Mammary epithelial cell (primary cell): ENCODE measurements at places on chromosomes 13 and 19. TPM values are rescaled to one million over a fixed set of nuclear protein-coding genes. Genes with fewer than 3 reads are reported as not detected.

The SCGB2B2 gene
- 0.03 TPM for polyA plus RNA-seq

DNA sequence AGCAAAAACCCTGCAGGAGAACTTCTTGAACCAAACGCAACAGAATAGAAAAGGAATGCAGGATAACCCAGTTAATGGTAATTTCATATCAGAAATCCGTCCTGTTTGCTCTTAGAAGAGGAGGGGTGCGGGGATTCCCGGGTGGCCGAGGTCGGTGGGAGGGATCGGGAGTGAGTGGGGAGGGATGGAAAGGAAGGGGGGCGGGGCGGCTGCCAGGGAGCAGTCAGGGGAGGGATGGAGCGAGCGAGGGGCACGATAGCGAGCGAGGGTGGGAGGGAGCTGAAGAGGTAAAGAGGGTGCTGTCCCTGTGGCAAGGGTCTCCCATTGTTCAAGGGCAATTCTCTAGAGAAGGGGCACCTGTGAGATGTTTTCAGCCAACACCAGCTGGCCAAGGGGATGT is 26.5 kb downstream of the CD177 start:
- DNase-seq: no peak

The ITPKC gene
- polyA plus RNA-seq: 25.4 TPM

GRCh38 chr19:29384656-29385055 is 141.1 kb upstream of the VSTM2B start:
- no peak for DNase-seq

- no peak for DNase-seq
Measured at GRCh38 chr13:86579662-86580061, 780.4 kb upstream of the SLITRK6 start.

DNA sequence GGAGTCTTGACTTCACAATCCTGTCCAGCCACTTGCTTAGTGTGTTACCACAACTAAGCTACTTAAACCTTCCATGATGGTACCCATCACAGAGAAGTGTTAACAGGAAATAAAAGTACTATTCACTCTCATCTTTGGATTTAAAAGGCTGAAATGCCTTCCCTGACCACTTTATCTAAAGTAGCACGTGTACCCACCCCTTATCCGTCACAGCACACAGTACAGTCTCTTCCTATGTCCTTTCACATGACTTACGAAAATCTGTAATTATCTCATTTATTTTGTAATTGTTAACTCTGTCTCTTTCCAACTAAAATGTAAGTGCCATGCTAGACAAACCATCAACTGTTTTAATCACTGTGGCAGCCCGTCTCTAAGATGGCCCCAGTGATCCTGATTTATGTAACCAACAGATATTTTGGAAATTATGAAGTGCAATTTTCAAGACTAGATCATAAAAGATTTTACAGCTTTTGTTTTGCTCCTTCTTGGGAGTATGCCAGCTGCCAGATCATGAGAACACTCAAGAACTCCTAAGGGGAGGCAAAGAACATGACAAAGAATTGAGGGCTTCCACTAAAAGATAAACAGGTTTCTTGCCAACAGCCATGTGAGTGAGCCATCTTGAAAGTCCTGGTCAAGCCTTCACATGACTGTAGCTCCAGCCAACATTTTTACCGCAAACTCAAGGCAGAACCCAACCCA is 44.9 kb downstream of the DIAPH3 start:
- no peak for DNase-seq

DNA sequence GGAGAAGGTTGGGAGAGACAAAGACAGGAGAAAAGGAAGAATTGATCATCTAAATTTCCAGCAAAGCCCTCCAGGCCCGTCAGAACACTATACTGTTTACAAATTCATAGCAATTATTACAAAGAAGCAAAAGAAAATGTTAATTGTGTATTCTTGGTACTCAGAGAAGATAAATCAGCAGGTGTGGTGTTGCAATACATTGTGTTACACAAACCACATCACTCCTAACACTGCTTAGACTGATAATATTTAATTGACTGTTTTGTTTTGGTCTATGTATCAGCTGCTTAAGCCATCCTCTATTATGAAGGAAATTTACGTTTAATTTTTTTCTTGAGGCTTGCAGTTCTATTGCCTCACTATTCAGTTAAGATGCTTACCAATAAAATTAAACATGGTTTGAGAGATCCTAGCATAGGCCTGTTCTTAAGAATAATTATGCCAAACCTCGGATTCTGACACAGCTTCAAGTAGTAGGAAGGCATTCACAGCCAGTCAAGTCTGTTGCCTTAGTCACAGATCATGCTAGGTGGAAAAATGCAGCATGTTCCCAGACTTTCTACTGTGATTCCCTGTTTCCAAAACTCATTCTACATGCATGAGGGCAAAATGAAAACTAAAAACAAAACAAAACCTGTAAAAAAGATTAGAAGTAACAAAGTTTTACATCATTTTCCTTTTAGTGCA is 129.2 kb downstream of the TBC1D4 start:
- DNase-seq: no peak

DNA sequence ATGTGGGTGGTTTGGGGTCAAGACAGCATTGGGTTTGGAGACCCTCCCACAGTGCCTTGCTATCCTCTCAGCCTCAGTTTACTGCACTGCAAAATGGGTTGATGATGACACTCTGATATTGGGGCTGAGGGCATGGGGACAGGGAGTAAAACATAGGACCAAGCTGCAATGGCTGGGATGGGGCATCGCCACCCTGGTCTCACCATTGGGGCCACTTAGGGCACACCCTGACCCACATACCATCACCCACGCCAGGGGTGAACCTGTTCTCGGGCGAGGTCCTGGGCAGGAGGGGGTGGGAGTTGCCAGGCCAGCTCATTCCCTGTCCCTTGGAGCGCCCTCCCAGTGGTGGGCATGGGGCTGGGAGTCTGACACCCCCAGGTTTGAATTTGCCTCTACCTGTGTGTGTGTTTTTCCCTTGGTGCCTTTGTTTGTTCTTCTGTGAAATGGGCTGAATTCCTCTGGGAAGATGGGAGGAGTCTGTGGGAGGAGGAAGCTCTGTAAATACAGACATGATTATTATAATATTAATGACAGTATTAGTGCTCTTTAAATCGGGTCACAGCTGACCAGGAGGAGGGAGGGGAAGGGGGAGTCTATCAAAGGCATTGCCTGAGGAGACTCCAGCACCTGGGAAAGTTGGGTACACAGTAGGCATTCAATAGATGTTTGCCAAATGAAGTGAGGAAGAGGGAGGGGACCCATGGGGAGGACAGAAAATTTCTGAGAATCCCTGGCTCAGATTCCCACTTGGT is 2.2 kb upstream of the FCHO1 start:
- no peak for DNase-seq

GRCh38 chr19:1025960-1026782 is at the start of gene CNN2:
Gene CNN2, plus strand, starts transcription at chr19:1026608. Its CDS starts 54 bp downstream, at chr19:1026662.
- peak; percentile 75 for DNase-seq

DNA sequence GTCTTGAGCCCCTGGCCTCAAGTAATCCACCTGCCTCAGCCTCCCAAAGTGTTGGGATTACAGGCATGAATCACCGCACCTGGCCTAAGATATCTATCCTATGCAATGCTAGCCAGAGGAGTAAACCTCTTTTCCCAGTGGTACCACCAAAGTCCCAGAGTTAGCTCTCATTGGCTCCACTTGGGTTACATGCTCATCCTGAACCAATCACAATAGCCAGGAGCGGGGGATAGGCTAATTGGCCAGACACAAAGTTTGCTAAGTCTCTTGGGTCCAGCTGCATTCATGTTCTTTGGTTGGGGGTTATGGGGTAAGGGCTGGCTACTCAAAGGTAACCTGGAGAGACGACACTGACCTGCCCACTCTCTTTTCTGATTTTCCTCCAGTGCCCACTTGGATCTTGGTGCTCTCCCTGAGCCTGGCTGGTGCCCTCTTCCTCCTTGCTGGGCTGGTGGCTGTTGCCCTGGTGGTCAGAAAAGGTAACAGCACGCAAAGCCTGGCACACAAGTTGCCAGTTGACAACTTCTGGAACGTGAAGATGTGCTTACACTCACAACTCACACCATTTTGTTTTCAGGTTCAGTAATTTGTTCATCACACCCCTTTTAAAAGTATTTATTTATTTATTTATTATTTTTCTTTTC is 7.8 kb downstream of the C19orf38 start:
- no peak for DNase-seq

- no peak for DNase-seq
Measured at GRCh38 chr13:42769650-42770049, 11.7 kb upstream of the FAM216B start.

- DNase-seq: peak; percentile 90
Measured at GRCh38 chr19:4007021-4007835, at the start of gene PIAS4. Gene PIAS4, plus strand, starts transcription at chr19:4007736. Its CDS starts 25 bp downstream, at chr19:4007761.
